ENCODE measurements at places on chromosomes 6 and 20. TPM values are rescaled to one million over a fixed set of nuclear protein-coding genes. Genes with fewer than 3 reads are reported as not detected.

DNA sequence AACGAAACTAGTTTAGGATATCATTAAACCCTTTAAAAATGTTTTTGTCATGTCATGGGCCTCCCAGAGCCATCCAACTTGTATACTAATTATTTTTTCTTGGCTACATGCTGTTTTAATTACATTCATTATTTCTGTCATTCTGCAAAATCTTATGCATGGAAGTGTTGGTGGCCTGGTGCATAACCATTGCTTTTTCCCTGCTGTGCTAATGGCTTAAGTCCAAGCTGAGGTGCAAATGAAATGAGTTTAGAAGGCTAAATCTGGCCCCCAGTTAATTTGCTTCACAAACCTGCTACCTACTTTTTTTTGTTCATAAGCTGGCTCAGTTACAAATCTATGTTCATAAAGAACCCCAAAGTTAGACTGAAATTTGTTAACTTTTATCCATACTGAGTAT is 1249.9 kb downstream of the EPHA7 start:
- no peak overlapping the region for H3K4me3 ChIP-seq
- H3K4me1 ChIP-seq: no peaks in the 10 kb centered on the region
- no peaks in the 10 kb centered on the region for H3K27me3 ChIP-seq
- H3K27ac ChIP-seq: no peak overlapping the region
- H3K36me3 ChIP-seq: no peaks in the 10 kb centered on the region

GRCh38 chr20:59374261-59374660 is 73.8 kb downstream of the EDN3 start:
- H3K4me1 ChIP-seq: no peaks in the 10 kb centered on the region
- no peaks in the 10 kb centered on the region for H3K36me3 ChIP-seq
- no peak for DNase-seq
- H3K27me3 ChIP-seq: no peaks in the 10 kb centered on the region

DNA sequence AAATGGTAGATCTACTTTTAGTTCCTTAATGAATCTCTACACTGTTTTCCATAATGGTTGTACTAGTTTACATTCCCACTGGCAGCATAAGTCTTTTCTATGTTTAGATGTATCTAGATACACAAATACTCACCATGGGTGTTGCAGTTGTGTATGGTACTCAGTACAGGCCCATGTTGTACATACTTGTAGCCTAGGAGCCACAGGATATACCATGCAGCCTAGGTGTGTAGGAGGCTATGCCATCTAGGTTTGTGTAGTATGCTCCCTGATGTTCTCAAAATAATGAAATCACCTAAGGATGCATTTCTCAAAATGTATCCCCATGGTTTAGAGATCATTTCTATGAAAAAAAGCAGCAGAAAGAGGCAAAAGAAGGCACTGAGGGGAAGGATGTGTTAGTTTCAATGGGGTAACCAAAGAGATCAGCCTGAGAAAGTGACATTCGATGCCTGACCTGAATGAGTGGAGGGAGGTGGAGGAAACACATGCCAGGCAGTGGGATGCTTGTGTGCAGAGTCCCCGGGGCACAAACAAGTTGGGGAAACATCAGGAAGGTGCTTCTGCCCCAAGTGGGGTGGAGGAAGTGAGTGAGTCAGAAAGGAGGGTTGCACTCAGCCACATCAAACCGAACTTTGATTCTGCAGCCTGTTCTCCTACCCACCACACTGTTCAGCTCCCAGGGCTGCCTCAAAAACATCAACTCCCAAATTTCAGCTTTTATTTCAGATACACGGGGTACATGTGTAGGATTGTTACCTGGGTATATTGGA is 191.2 kb downstream of the ZNF217 start:
- H3K27me3 ChIP-seq: no peaks in the 10 kb centered on the region
- H3K27ac ChIP-seq: no peak overlapping the region
- peak; percentile 51 for DNase-seq
- no peaks in the 10 kb centered on the region for H3K4me1 ChIP-seq
- H3K4me3 ChIP-seq: no peak overlapping the region

DNA sequence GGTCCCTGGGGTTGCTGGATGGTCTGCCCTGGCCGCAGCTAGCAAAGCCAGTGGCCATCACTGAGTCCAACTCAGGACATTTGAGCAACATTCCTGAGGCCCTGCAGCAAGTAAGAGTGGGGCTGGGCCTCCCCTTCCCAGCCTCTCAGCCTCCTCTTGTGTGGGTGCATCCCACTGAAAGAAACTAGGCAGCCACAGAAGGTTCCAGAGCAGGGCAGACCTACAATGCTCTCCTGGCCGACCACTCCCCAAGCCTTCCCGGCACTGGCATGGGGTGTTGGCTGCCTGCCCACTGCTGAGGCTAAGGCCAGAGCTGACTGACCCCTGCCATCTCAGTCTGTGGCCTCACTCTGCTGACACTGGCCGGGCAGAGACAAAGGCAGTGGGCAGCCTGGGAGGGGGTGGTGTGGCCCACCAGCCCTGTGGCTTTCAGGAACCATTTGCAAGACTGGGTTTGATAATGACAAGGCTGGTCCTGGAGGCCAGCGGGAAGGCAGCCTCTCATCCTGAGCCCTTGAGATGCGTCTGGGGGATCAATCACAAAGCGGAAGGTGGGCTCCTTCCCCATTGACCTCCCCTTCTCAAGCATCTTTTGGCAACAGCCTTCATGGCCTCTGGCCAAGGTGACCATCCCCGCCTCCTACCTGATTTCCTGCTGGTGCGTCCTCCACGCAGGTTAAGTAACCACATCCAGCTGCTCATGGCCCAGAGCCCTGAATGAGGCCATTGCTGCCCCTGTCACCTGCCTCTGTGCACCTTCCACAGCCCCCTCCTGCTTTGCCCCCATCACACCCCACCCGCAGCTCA is 9.6 kb downstream of the DLGAP4 start:
- no peak for DNase-seq
- H3K27me3 ChIP-seq: peaks cover 30% of the 10 kb centered on the region
- H3K27ac ChIP-seq: no peak overlapping the region
- no peaks in the 10 kb centered on the region for H3K4me1 ChIP-seq

- peaks cover 59% of the 10 kb centered on the region for H3K4me1 ChIP-seq
- H3K27ac ChIP-seq: peak overlapping the region; percentile 61
- no peak overlapping the region for H3K4me3 ChIP-seq
- H3K36me3 ChIP-seq: no peaks in the 10 kb centered on the region
- H3K27me3 ChIP-seq: no peaks in the 10 kb centered on the region
Observed at GRCh38 chr20:40941133-40941610, 87.5 kb upstream of the TOP1 start.

- H3K27me3 ChIP-seq: no peaks in the 10 kb centered on the region
- no peak for DNase-seq
- peaks cover 25% of the 10 kb centered on the region for H3K4me1 ChIP-seq
- no peaks in the 10 kb centered on the region for H3K36me3 ChIP-seq
Observed at GRCh38 chr6:45502456-45502855, 124.7 kb upstream of the SUPT3H start.

- H3K27me3 ChIP-seq: no peaks in the 10 kb centered on the region
- H3K4me1 ChIP-seq: no peaks in the 10 kb centered on the region
- DNase-seq: no peak
- H3K27ac ChIP-seq: no peak overlapping the region
- no peaks in the 10 kb centered on the region for H3K36me3 ChIP-seq
Observed at GRCh38 chr20:49403012-49403411, 79.5 kb downstream of the KCNB1 start.

DNA sequence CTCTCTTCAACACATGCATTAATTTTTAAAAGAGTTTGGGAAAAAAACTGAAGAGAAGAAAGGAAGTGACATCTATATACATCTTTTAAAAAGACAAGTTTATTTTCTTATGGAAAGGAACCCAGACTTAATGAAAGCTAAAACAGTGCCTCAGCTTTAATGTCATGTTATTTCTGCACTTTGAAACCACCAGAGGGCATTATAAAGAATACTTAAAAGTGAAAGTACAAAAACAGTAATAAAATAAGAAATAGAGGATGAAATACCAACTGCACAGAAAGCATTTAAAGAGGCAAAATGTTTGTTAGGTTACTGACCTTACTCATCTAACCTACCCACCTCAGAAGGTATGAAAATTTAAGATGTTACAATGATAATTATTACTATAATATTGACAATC is 98.8 kb downstream of the HUS1B start:
- H3K4me3 ChIP-seq: no peak overlapping the region
- peaks cover 28% of the 10 kb centered on the region for H3K36me3 ChIP-seq
- H3K27ac ChIP-seq: no peak overlapping the region
- no peak for DNase-seq
- H3K4me1 ChIP-seq: no peaks in the 10 kb centered on the region
- no peaks in the 10 kb centered on the region for H3K27me3 ChIP-seq

GRCh38 chr6:138520463-138520862 is 21.2 kb upstream of the NHSL1 start:
- no peak for DNase-seq
- no peaks in the 10 kb centered on the region for H3K27me3 ChIP-seq
- no peak overlapping the region for H3K4me3 ChIP-seq

- no peak for DNase-seq
- H3K27ac ChIP-seq: no peak overlapping the region
- H3K27me3 ChIP-seq: no peaks in the 10 kb centered on the region
- no peaks in the 10 kb centered on the region for H3K4me1 ChIP-seq
- H3K4me3 ChIP-seq: no peak overlapping the region
Observed at GRCh38 chr20:36754656-36755222, 8.8 kb upstream of the NDRG3 start.

DNA sequence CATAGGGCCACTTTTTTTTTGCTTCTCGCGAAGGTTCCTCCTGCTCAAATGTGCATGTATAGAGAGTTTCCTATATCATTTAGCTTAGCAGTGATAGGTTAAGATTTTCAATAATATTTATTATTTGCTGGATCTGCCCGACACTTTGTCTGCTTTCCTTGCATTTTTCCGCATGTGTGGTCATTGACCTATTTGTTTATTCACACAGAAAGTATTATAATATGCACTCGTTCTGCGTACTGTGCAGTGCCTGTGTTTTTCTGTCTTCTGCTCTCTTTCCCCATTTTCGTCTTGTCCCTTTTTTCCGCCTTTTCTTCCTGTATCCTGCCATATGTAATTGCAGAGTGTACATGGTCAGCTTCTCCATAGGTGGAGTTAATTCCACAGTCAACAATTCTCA is 255.8 kb downstream of the TMEM242 start:
- peaks cover 6% of the 10 kb centered on the region for H3K36me3 ChIP-seq
- H3K4me1 ChIP-seq: peaks cover 14% of the 10 kb centered on the region
- H3K27me3 ChIP-seq: no peaks in the 10 kb centered on the region
- H3K27ac ChIP-seq: no peak overlapping the region

- H3K27ac ChIP-seq: no peak overlapping the region
- H3K4me3 ChIP-seq: no peak overlapping the region
- DNase-seq: no peak
- H3K4me1 ChIP-seq: no peaks in the 10 kb centered on the region
- H3K36me3 ChIP-seq: no peaks in the 10 kb centered on the region
Observed at GRCh38 chr6:154458565-154459470, 51.7 kb downstream of the CNKSR3 start.

- H3K27ac ChIP-seq: no peak overlapping the region
- no peak overlapping the region for H3K4me3 ChIP-seq
- peaks cover 4% of the 10 kb centered on the region for H3K27me3 ChIP-seq
Observed at GRCh38 chr6:33841070-33841469, 37.3 kb upstream of the MLN start.

GRCh38 chr6:25458485-25458884 is 179.3 kb downstream of the CARMIL1 start:
- no peaks in the 10 kb centered on the region for H3K36me3 ChIP-seq
- H3K4me3 ChIP-seq: no peak overlapping the region
- no peaks in the 10 kb centered on the region for H3K27me3 ChIP-seq
- DNase-seq: no peak
- H3K27ac ChIP-seq: no peak overlapping the region
- H3K4me1 ChIP-seq: no peaks in the 10 kb centered on the region

DNA sequence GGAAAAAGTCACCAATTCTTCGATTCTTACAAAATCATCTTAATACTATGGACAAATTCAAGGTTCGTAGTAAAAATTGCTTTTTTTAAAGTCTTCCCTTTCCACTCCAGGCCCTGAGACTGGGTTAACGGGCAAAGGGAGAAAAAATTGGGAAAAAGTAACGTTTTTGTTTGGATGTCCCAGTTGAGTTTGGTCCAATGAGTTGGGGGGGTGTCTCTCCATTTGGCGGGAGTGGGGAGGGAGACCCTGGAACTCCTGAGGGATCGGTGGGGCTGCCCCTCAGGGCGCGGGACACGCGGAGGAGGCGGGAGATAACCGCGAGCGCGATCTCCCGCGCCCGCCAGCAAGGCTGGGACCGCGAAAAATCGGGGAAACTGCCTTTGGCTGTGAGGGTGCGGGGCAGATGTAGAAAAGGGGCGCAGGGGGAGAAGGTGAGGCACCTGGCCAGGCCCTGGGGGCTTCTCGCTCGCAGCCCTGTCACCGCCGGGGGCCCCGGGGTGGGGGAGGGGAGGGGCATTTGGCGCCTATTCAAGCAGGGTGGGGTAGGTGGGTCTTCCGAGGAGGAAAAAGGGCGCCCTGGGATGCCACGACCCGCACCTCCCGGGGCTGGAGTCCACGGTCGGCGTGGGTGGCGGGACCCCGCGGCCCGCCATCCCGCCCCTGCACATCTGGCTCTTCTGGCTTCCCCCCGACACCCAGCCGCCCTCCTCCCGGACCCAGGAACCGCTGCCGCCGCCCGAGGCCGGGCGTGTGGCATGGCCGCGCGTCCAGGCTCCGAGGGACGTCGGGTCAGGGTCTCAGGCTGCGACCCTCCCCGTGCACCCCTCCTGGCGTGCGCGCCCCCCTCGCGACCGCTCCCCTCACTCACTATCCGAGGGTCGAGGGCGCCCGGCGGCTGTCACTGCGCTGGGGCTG is 595 bp downstream of the FBXO5 start:
- peak overlapping the region; percentile 63 for H3K4me3 ChIP-seq
- H3K36me3 ChIP-seq: peaks cover 17% of the 10 kb centered on the region
- H3K27me3 ChIP-seq: no peaks in the 10 kb centered on the region
- H3K27ac ChIP-seq: peak overlapping the region; percentile 52
- peak; percentile 49 for DNase-seq
- peaks cover 16% of the 10 kb centered on the region for H3K4me1 ChIP-seq

- H3K27me3 ChIP-seq: no peaks in the 10 kb centered on the region
- no peaks in the 10 kb centered on the region for H3K4me1 ChIP-seq
- no peak overlapping the region for H3K27ac ChIP-seq
Observed at GRCh38 chr6:39982720-39983119, 48.5 kb upstream of the MOCS1 start.

GRCh38 chr6:26158076-26158580 is 70.9 kb downstream of the HFE start:
- H3K27me3 ChIP-seq: no peaks in the 10 kb centered on the region
- peak overlapping the region; percentile 91 for H3K27ac ChIP-seq
- H3K36me3 ChIP-seq: no peaks in the 10 kb centered on the region
- DNase-seq: peak; percentile 92
- H3K4me1 ChIP-seq: peaks cover 2% of the 10 kb centered on the region

Gene SLC2A4RG
- total RNA-seq: 33.4 TPM

Gene HAO1
- total RNA-seq: 0.05 TPM

Gene LY6G5C
- total RNA-seq: 0.90 TPM

Gene NEURL2
- 8.1 TPM for total RNA-seq

Gene SIGLEC1
- total RNA-seq: 0.90 TPM

Gene ISM1
- total RNA-seq: 0.66 TPM

Gene UBE2V1
- 33.8 TPM for total RNA-seq

Gene ZBTB24
- 9.2 TPM for total RNA-seq

Gene GSTA2
- 0.14 TPM for total RNA-seq

Gene HEY2
- total RNA-seq: 0.24 TPM

Gene MATN4
- 0.14 TPM for total RNA-seq

Gene TFAP2A
- 0.33 TPM for total RNA-seq

Gene SMPDL3A
- total RNA-seq: 10.2 TPM

Data from thymus (tissue), 14 donors.